ENCODE measurements at places on chromosomes 16 and 17.
A peak's percentile ranks its signal among the peaks of the same experiment; 100 is the strongest.

- DNase-seq: no peak
These were observed 14.0 kb downstream of the EEF2K start for GRCh38 chr16:22220069-22220440.

- DNase-seq: no peak
These were observed 31.8 kb downstream of the MRM1 start for GRCh38 chr17:36632916-36633771.

GRCh38 chr16:3478242-3478925, 16.9 kb downstream of the C16orf90 start:
- DNase-seq: no peak

DNA sequence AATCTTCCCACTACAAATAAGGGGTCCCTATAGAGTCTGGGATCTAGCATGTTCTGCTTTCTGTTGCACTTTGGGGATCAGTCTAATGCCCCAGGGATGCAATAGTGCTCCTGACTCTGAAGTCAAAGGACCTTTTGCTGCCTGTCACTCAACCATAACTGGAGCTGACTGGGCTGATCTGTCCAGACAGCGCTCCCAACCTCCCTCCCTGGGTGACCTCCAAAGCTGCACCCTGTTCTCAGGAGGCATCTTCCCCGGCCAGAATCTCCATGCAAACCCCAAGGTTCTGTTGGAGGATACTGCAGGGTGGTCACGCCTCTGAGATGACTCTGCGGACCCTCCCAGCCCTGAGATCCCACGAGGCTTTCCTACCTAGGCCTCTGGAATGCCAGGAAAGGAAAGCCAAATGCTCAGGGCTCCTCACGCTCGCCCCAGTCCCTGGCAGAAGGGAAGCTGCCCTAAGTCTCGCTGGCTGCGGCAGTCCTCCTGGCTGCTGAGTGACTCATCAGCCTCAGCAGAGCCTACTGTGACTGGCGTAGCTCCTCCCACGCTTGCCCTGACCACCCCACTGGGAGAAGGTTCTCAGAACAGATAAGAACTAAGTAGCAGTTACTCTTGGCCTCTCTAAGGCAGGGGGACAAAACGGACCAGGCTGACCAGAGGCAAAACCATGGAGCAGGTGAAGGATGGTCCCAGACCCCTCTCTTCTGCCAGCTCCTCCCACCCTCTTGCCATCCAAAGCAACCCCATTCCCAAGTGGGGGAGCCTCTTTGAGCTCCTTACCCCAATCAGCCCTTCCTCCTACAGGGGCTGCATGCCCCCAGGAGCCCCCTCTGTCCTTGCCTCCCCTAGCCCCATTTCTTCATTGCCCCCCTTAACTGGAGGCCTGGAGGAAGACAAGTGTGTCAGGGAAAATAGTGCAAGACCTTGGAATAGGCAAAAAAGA, 124.1 kb upstream of the TNRC6C start:
- DNase-seq: peak; percentile 52

DNA sequence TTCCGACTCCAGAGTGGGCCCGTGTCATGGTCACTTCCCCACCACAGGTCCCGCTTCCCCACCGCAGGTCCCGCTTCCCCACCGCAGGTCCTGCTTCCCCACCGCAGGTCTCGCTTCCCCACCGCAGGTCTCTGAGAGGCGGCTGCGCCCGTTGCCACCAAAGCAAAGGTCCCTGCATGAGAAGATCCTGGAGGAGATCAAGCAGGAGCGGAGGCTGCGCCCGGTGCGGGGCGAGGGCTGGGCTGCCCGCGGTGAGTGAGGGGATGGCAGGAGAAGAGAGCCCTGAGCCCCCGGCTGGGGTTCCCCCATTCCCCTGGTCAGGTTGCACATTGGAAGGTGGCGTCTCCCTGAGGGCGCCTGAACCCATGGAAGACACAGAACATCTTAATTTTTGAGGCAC, 17.4 kb upstream of the TCF25 start:
- no peak for DNase-seq

- no peak for DNase-seq
These were observed 74.6 kb downstream of the ZNF18 start for GRCh38 chr17:11922638-11923037.

DNA sequence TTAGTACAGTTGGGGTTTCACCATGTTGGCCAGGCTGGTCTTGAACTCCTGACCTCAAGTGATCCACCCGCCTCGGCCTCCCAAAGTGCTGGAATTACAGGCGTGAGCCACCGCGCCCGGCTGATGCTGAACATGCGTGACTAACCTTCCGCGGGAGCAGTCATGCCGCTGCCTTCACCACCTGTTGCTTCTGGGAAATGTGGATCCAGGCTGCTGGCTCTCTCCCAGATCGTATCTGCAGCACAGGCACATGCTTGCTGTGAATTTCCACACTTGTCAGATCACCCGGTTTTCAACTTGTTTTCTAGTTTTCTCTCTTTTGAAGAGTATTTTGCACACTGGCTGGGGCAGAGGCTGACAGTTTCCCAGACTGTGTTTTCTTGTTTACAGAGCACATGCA, 97.9 kb downstream of the ADCY9 start:
- DNase-seq: no peak

DNA sequence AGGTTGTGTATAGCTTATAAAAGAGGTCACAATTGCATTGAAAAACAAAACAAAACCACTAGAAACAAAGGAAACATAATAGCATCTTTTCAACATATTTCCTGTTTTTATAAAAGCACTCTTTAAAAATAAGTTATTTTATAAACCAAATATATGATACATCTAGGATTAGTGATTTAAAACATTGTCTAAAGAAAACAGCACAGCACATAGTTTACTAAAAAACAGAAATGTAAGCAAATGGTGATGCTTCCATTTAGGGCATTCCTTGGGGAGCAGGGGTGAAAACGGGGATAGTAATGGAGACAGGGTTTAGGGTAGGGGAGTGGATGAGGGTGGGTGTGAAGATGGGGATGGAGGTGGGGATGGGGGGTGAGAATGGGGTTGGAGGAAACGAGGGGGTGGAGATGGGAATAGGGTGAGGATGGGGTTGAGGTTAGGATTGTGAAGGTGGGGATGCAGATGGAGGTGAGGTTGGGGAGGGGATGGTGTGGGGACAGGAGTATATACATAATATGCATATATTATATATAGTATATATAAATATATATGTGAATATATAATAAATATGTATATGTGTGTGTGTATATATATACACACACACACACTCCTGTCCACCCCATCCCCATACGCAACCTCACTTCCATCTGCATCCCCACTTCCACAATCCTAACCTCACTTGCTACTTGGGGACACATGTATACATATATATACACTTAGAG, 1519.5 kb downstream of the CDH11 start:
- DNase-seq: no peak

GRCh38 chr17:41010441-41010840, 1.5 kb upstream of the KRTAP3-1 start:
- no peak for DNase-seq
